Spinal cord (tissue), 10 donors: ENCODE measurements at places on chromosomes 5 and 9.
A peak's percentile ranks its signal among the peaks of the same experiment; 100 is the strongest.

DNA sequence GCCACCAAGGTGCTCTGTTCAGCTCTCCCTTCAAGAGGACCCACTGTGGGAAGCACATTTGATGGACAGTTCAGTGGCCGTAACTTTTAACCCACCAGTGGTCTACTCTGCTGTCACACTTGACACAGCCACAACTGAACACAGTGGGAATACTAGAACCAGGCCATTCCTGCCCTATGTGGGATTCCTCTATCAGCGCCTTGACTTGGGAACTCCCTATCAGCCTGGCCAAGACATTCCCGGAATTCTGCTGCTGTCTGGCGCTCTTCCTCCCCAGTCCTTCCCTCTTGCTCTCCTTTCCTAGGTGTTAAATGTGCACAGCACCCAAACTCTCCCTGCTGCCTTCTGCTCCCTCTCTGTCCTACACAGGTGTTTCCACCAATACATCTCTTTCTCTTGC, 23.1 kb upstream of the SH3PXD2B start:
- peaks cover 11% of the 10 kb centered on the region for H3K4me1 ChIP-seq
- H3K27ac ChIP-seq = no peak overlapping the region
- no peak overlapping the region for H3K4me3 ChIP-seq

DNA sequence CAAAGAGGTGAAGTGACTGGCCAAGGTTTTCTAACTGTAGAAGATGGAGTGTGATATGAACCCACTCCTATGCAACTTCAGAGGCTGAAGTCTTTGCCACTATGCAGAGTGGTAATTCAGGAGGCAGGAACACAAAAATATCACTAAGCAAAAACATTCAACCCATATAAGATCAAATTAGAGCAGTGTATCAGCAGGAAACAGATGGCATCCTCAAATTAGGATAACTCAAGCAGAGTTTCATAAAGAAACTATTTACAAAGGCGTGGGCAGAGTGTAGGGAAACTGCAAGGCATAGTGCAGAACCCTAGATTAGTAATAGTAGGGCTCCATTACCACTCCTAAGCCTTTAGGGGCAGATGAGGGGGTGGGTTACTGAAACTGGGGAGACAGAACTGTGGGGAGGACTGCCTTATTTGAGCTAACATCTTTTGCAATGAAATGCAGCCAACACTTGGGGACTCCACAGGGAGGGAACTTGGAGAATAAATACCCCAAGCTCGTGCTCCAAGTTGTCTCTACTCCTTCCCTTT, 72.2 kb downstream of the PTTG1 start:
- H3K4me1 ChIP-seq = no peaks in the 10 kb centered on the region
- H3K27me3 ChIP-seq = no peaks in the 10 kb centered on the region
- DNase-seq = no peak
- H3K27ac ChIP-seq = no peak overlapping the region
- no peaks in the 10 kb centered on the region for H3K36me3 ChIP-seq

DNA sequence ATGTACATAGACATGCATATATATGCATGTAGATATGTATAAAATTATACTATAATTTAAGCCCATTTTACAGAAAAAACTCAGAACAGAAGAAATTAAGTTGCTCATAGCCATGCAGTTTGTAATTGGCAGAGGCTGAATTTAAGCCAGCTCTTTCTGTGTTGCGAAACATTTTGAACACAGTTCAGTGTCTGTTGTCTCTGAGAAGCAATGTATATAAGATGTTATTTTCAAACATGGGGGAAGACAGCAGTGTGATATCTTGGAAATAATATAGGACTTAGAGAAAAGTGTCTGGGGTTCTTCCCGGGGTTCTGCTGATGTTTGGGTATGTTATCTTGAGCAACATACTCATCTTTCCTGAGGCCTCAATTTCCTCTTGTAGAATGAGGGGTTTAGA, 37.6 kb downstream of the SVEP1 start:
- H3K4me1 ChIP-seq = peaks cover 7% of the 10 kb centered on the region
- no peak for DNase-seq
- no peaks in the 10 kb centered on the region for H3K36me3 ChIP-seq
- H3K27ac ChIP-seq = no peak overlapping the region

- H3K36me3 ChIP-seq = no peaks in the 10 kb centered on the region
- no peaks in the 10 kb centered on the region for H3K27me3 ChIP-seq
- no peak for DNase-seq
- H3K27ac ChIP-seq = no peak overlapping the region
- H3K4me3 ChIP-seq = no peak overlapping the region
- no peaks in the 10 kb centered on the region for H3K4me1 ChIP-seq
Measured at GRCh38 chr5:118603278-118603677, 385.1 kb downstream of the DTWD2 start.

GRCh38 chr9:96467784-96468183, 17.8 kb downstream of the HABP4 start:
- no peak overlapping the region for H3K4me3 ChIP-seq
- no peak for DNase-seq
- no peak overlapping the region for H3K27ac ChIP-seq
- H3K27me3 ChIP-seq = no peaks in the 10 kb centered on the region

- DNase-seq = no peak
- no peak overlapping the region for H3K27ac ChIP-seq
- no peaks in the 10 kb centered on the region for H3K36me3 ChIP-seq
- no peak overlapping the region for H3K4me3 ChIP-seq
- H3K27me3 ChIP-seq = peaks cover 3% of the 10 kb centered on the region
Measured at GRCh38 chr5:95962785-95963184, 1.1 kb upstream of the ELL2 start.

DNA sequence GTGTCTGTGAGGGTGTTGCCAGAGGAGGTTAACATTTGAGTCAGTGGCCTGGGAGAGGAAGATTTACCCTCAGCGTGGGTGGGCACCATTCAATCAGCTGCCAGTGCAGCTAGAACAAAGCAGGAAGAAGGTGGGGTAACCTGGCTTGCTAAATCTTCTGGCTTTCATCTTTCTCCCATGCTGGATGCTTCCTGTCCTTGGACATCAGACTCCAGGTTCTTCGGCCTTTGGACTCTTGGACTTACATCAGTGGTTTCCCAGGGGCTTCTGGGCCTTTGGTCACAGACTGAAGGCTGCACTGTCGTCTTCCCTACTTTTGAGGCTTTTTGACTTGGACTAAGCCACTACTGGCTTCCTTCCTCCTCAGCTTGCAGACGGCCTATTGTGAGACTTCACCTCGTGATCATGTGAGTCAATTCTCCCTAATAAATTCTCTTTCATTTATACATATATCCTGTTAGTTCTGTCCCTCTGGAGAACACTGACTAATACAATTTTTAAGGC, 38.1 kb downstream of the PBX3 start:
- H3K36me3 ChIP-seq = peaks cover 2% of the 10 kb centered on the region
- H3K4me1 ChIP-seq = no peaks in the 10 kb centered on the region
- no peaks in the 10 kb centered on the region for H3K27me3 ChIP-seq
- no peak overlapping the region for H3K27ac ChIP-seq
- no peak overlapping the region for H3K4me3 ChIP-seq

- no peaks in the 10 kb centered on the region for H3K36me3 ChIP-seq
- no peaks in the 10 kb centered on the region for H3K27me3 ChIP-seq
- no peak for DNase-seq
- H3K27ac ChIP-seq = no peak overlapping the region
- H3K4me3 ChIP-seq = no peak overlapping the region
Measured at GRCh38 chr5:146796911-146797310, 81.6 kb downstream of the PPP2R2B start.

DNA sequence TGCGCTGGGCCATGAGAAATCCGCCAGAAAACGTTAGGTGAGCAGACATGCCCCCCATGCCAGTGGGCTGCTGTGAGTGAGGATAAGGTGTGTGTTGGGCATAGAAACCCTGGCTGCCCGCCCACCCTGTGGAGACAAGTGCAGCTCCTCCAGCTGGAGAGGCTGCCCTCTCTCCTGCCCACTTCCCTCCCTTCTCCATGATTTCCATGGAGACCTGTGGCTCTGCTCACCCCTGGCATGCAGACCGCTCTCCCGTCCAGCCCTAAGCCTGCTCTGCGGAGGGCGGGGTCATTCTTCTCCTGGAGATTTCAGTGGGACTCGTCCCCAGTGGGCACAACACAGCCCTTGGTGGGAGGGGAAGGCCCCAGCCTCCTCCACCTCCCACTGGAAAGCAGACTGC, 133.0 kb upstream of the FAM120A start:
- peaks cover 68% of the 10 kb centered on the region for H3K36me3 ChIP-seq
- no peak overlapping the region for H3K4me3 ChIP-seq
- H3K27ac ChIP-seq = no peak overlapping the region
- H3K4me1 ChIP-seq = peaks cover 27% of the 10 kb centered on the region
- no peaks in the 10 kb centered on the region for H3K27me3 ChIP-seq

DNA sequence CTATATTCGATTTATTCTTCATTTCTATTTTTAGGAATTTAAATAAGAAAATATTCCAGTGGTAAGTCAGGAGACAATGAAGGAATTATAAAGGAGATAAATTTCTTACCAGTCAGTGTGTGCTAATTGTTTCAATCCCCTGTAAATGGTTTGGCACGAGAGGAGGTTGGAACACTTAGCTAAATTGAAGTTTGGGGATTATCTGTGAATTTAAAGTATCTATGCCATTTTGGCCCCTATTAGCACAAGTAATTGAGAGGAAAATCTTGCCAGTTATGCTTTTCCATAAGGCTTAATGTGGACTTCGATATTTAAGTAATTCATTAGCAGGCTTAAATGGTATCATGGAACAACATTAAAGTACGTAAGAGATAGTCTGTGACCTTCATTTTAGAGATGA, 860.8 kb downstream of the PTPRD start:
- H3K36me3 ChIP-seq = no peaks in the 10 kb centered on the region
- no peak for DNase-seq
- no peaks in the 10 kb centered on the region for H3K4me1 ChIP-seq
- H3K4me3 ChIP-seq = no peak overlapping the region
- no peak overlapping the region for H3K27ac ChIP-seq

DNA sequence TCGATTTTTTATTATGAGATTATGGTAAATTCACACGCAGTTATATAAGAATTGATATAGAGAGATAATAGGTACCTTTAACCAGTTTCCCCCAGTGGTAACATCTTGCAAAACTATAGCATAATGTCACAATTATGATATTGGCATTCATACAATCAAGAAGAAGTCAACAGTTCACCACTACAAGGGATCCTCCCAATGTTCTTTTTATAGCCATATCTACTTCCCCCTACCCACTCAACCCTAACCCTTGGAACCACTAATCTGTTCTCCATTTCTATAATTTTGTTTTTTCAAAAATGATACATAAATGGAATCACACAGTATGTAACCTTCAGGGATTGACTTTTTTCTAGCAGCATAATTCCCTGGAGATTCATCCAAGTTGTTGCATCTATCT, 9.8 kb downstream of the ACTL7B start:
- H3K36me3 ChIP-seq = no peaks in the 10 kb centered on the region
- H3K27me3 ChIP-seq = no peaks in the 10 kb centered on the region
- DNase-seq = no peak

DNA sequence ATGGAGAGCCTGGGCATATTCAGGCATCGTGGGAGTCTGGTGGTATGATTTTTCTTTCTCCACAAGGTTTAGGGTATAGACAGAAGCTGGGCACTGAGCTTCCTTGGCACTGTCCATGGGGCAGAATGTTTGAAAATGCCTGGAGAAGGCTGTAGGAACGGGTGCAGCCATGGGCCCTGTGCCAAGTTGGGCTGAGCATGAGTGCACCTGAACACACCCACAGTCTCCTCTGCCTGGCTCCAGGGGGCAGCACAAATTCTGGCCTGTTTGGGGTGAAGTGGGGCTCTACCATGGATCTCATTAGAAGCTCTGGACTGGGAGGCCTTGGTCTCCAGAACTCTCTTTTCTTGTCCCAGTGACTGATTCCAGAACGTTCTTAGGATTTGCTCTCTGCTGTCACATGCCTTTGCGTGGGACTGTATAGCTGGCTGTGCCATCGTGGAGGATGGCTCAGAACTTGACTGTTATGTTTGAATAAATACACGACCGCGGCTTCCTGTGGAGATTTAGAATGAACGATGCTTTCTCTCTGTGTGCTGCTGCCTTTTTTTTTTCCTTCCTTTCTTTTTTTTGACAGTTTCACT, 229.8 kb downstream of the FANCC start:
- no peak overlapping the region for H3K27ac ChIP-seq
- H3K4me1 ChIP-seq = peaks cover 84% of the 10 kb centered on the region
- H3K27me3 ChIP-seq = no peaks in the 10 kb centered on the region
- H3K36me3 ChIP-seq = peaks cover 62% of the 10 kb centered on the region
- H3K4me3 ChIP-seq = no peak overlapping the region

- H3K4me1 ChIP-seq = no peaks in the 10 kb centered on the region
- H3K4me3 ChIP-seq = no peak overlapping the region
- H3K36me3 ChIP-seq = no peaks in the 10 kb centered on the region
Measured at GRCh38 chr5:126015235-126016181, 407.7 kb upstream of the GRAMD2B start.

GRCh38 chr9:206481-206880, 8.2 kb upstream of the DOCK8 start:
- H3K27ac ChIP-seq = no peak overlapping the region
- no peak overlapping the region for H3K4me3 ChIP-seq
- H3K27me3 ChIP-seq = peaks cover 3% of the 10 kb centered on the region
- no peak for DNase-seq
- no peaks in the 10 kb centered on the region for H3K4me1 ChIP-seq

DNA sequence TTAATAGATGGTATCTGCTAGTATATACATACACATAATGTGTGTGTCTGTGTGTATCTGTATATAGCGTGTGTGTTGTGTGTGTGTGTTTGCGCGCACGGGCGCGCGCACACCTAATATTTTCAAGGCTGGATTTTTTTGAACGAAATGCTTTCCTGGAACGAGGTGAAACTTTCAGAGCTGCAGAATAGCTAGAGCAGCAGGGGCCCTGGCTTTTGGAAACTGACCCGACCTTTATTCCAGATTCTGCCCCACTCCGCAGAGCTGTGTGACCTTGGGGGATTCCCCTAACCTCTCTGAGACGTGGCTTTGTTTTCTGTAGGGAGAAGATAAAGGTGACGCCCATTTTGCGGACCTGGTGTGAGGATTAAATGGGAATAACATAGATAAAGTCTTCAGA, 757 bp downstream of the FXN start:
- H3K4me3 ChIP-seq = peak overlapping the region; percentile 58
- DNase-seq = no peak
- H3K27ac ChIP-seq = peak overlapping the region; percentile 53
- peaks cover 17% of the 10 kb centered on the region for H3K4me1 ChIP-seq
- no peaks in the 10 kb centered on the region for H3K27me3 ChIP-seq

DNA sequence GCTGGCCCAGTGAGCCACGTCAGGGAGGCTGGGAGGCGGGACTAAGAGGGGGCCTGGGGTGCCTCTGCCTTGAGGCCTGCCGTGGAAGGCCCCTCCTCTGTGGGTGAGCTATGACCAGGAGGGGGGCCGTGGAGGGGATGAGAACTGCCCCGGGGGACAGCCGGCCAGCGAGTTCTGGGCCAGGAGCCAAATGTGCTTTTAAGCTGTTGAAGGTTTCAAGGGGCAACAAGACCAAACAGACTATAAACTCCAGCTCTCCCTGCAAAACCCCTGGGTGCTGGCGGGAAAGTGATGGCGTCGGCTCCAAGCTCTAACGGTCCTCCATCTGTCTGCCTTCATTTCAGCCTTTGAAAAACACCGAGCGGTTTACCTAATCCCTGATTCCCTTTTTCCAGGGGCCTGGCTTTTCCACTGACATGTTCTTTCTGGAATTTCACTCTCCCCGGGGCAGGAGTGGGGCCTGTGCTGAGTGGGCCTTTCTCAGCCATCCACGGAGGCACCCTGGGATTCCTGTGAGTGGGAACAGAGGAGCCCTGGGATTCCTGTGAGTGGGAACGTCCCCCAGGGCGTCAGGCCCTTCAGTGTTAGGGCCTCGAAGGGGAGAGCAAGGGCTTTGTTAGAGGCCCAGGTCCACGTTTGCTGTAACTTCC, 65.6 kb downstream of the COL5A1 start:
- no peak for DNase-seq
- H3K4me1 ChIP-seq = peaks cover 55% of the 10 kb centered on the region
- H3K27me3 ChIP-seq = no peaks in the 10 kb centered on the region
- peak overlapping the region; percentile 71 for H3K27ac ChIP-seq

GRCh38 chr9:81685763-81686613, 3.4 kb downstream of the TLE1 start:
- peak overlapping the region; percentile 87 for H3K27ac ChIP-seq
- peak; percentile 36 for DNase-seq
- H3K4me3 ChIP-seq = peak overlapping the region; percentile 82
- H3K4me1 ChIP-seq = peaks cover 11% of the 10 kb centered on the region
